ENCODE measurements at places on chromosomes 3 and 15.

DNA sequence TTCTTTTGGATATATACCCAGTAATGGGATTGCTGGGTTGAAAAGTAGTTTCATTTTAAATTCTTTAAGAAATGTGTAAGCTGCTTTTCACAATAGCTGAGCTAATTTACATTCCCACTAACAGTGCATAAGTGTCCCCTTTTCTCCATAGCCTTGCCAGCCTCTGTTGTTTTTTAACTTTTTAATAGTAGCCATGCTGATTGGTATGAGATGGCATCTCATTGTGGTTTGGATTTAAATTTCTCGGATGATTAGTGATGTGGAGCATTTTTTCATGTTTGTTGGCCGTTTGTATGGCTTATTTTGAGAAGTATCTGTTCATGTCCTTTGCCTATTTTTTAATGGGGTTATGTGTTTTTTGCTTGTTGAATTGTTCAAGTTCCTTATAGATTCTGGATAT is 444.3 kb upstream of the ATP11B start:
- DNase-seq = no peak

DNA sequence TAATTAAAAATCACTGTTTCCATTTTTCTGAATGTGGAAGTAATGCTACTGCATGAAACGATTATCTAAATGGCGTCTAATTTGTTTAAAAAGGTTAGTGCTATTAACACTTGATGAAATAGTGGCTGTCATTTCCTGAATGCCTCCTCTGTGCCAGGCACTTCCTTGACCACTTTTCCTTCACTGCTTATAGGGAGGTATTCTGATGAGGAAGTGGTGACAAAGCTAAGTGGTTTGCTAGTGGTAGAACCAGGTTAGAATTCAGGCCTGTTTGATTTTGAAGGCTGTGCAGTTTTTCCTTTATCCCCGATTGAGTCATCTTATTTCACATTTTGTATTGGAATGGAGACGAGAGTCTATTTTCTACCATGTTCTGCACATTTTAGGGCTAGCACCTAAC is 119.0 kb downstream of the USP13 start:
- no peak for DNase-seq

- DNase-seq = no peak
Measured at GRCh38 chr15:99113547-99114271, 8.8 kb downstream of the SYNM start.

DNA sequence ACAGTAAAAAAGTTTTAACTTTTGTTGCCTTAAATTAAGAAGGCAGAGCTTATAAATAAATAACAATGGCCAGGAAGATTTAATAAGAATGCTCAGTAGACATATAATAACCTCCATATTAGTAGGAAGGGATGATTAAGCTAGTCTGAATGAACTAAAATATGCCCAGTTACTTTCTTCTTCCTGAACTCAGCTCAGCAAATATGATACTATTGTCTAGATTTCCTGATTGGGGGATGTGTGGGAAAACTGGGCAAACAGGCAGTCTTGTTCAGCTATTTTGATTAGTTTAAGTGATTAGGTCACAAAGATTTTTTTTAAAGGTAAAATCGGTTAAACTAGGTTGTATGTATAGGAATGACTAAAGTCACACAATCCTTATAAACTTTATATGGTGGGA is 167.2 kb upstream of the SLC2A2 start:
- DNase-seq = no peak

DNA sequence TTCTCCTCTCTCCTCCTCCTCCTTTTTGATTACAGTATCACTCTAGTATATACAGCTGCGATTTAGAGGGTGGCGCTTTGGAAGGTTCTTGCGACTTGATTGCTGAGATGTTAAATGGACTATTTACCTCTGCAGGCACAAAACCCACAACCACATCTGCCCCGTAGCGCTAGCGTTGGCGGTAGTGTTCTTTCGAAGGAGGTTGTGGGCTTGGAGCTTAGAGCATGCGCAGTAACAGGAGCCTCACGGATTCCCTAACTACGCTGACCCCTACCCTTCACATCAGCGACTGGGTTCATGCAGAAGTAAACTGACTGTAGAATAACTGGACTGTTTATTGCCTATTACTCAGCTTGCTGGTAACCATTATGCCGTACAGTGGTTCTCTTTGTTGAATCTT is 58.0 kb downstream of the CGGBP1 start:
- DNase-seq = no peak

DNA sequence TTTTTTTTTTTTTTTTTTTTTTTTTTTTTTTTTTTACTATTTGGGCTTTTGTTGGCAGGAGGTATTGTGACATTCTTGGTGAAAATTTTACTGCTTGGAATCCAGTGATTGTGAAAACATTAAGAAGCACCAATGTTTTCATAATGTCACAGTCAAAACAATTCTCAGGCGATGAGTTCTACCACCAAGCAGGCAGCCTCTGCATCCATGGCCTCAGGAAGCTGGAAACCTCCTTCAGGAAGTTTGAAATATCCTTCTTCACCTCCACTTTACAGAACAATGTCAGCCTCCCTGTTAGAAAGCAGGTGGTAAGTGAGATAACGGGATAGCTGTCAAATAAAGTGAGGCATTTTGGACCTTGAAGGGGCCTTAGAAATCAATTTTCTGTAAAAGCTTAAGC is 98.3 kb downstream of the MEX3B start:
- no peak for DNase-seq

- DNase-seq = no peak
Measured at GRCh38 chr3:173140986-173141385, at the start of gene SPATA16. TSS of gene SPATA16 (minus strand) at chr3:173141235. CDS start at chr3:173117731, 23,504 bp downstream.

DNA sequence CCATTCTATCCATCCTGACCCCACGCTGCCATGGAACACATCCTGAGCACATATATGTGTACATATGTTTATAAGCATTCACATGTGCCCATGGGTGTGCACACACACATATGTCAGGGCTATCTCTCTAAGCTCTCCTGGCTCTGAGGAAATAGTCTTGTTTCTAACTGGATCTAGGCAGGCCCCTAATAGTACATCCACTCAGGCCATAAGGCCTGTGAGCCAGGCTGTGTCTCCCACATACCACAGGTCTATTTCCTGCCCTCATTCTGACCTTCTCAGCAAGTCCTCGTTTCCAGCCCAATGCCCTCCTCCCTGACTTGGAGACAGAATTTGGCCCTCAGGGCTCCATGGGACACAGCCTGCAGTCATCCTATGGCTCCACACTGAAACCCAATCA is 284.8 kb upstream of the CTNNB1 start:
- DNase-seq = no peak

DNA sequence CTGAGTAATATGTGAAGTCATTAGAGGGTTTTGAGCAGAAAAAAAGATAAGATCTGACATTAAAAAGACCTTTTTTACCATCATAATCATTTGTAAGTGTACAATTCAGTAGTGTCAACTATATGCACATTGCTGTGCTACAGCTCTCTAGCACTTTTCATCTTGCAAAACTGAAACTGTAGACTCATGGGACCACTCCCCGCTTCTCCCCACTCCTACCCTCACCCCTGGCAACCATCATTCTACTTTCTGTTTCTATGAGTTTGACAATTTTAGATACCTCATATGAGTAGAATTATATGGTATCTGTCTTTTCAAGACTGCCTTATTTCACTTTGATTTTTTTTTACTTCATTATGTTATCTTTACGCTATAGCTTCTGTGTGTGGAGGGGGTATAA is 112.8 kb downstream of the NSUN3 start:
- no peak for DNase-seq

GRCh38 chr3:22593638-22594037 is 609.5 kb upstream of the UBE2E2 start:
- DNase-seq = no peak

GRCh38 chr3:136728473-136728872 is 23.7 kb downstream of the STAG1 start:
- no peak for DNase-seq

DNA sequence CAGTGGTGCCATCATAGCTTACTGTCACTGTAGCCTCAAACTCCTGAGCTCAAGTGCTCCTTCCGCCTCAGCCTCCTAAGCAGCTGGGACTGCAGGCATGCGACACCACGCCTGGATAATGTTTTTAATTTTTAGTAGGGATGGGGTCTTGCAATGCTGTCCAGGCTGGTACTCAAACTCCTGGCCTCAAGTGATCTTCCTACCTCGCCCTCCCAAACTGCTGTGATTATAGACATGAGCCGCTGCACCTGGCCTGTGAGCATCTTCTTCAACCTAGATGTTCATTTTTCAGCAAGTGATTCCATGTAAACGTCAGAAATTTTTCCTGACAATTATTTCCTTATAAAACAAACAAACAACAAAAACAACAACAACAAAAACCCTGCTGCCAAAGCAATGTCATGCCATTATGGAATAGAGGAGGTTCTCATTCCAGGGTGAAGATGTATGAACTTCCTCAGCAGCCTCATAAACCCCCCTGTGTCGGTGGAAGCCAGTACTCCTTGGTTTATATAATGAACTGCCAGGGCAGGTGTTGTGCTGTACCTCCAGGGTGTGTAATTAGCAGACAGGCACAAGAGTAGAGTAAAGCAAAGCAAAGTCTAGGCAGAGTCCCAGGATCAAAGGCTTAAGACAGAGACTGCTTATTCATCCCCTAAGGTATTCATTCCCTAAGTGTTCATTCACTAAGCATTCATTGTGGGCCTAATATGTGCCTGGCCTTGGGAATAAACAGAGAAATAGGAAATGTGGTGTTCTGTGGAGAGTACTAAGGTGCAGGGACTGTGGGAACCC is 44.6 kb downstream of the NR2C2 start:
- no peak for DNase-seq

DNA sequence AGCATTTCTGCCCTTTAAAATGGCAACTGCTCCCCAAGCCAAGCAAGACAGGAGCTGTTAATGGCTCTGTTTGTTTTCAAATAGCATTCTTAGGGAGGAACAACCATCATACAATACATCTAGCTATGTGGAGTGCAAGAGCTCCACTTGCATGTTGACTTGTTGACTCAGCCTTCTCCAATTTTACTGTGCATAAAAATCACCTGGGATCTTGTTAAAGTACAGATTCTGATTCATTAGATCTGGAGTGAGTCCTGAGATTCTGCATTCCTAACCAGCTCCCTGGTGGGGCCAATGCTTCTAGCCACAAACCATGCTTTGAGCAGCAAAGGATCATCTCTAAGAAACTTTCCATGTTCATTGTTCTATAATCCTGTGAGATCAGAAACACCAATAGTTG is 171.4 kb downstream of the THRB start:
- no peak for DNase-seq

- DNase-seq = no peak
Measured at GRCh38 chr3:20225769-20226168, 39.8 kb upstream of the SGO1 start.

- DNase-seq = no peak
Measured at GRCh38 chr3:124787476-124788195, 57.4 kb downstream of the UMPS start.

DNA sequence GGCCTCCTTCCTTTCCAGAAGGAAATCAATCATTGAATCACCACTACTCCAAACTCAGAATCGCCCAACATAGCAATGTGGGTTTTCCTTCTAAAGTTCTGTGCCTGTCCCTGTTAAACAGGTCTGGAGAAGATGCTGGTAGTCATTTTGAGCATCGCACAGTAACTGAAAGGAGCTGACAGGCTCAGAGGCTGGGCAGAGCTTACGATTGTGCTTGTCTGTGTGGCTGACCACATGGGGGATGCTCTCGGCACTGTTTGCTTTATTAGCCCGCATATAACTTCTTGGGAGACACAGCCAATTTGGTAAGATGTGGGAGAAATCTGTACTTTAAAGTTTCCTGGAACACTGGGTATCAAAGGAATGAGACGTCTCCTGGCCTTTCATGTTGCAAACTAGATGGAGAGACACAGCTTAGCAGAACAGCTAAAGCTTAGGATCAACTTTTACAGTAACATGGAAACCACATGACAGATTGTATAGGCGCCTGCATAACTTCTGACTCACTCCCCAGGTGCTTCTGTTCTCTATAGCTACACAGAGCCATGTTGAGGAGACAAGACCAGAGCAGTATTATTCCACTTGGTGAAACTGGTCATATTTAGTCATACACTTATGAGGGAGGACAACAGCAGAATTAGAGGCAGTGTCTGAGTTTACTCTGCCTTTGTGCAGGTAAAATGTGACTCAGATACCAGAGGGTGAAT is 374.1 kb downstream of the RORA start:
- DNase-seq = no peak

- DNase-seq = no peak
Measured at GRCh38 chr3:36647423-36647853, 116.9 kb downstream of the DCLK3 start.

GRCh38 chr3:155079746-155080487 is at the start of gene MME:
TSS of gene MME (plus strand) at chr3:155080319. CDS start at chr3:155084168, 3,849 bp downstream.
- DNase-seq = no peak

DNA sequence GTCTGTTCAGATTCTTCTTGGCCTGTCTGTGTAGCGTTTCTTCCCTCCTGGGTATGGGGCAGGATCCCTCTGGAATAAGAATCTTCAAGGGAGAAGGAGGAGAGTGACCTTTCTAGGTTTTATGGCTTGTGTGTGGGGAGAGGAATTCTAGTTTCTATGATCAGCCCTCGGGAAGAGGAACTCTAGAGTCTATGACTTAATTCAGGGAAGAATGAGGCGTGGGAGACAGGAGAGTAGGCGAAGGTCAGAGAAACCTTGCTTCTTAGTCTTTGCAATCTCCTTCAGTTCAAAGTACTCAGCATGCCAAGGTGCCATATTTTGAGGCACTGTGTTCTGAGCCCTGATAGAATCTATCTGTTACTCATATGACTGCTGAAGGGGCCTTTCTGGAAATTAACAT is 99.2 kb upstream of the C3orf80 start:
- DNase-seq = no peak

- no peak for DNase-seq
Measured at GRCh38 chr15:42490291-42490670, 660 bp downstream of the ZNF106 start.

GRCh38 chr3:18586076-18586475 is 160.9 kb upstream of the SATB1 start:
- no peak for DNase-seq

DNA sequence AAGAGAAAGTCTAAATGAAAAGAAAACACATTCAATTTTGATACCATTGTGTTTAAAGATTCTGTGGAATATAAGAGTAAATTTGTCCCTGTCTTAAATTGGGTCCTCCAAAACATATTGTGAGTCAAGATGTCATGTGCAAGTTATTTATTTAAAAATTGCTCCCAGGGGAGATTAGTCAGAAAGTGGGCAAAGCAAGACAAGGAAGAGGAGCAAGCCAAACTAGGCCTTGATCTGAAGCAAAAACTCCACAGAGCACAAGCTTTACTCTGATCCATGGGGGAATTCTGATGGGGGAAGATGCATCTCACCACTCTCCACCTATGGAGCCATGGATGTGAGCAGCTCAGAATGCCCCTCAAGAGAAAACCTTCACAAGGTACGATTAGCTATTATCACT is 342.8 kb upstream of the IL12A start:
- no peak for DNase-seq

DNA sequence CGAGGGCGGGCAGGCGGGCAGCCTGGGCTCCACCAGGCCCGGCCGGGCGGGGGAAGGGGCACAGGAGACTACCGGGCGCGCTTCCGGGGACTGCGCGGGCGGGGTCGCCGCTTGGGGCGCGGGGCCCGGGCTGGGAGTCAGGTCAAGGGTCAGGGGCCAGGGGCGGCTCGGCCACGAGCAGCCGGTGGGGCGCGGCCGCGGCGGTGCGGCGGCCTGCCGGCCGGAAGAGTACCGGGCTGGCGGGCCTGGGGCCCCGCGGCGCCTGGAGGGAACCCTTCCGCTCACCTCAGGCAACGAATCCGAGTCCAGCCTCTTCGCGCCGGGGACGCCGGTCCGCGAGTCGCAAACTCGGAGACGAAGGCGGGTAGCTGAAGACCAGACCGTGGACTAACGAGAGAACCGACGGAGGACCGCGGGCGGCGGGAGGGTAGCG is 225 bp downstream of the RHOA start:
- DNase-seq = peak; percentile 58
